Heart right ventricle (tissue), 16 donors: ENCODE measurements at places on chromosomes 5 and 9. TPM values are rescaled to one million over a fixed set of nuclear protein-coding genes. Genes with fewer than 3 reads are reported as not detected.

DNA sequence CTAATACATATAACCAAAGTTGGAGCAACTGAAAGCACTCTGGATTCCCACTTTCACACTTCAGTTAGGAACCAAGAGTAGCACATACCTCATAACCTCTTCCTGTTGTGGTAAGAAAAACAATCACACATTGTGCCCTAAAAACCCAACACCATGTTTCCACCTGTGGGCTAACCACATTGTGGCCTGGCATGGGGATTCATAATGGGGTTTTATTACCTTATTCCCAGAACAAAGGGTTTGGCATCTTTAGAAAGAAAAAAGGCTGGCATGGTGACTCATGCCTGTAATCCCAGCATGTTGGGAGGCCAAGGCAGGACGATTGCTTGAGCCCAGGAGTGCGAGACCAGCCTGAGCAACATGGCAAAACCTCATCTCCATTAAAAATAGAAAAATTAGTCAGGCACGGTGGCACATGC, 60.6 kb downstream of the HSD17B3 start:
- no peak overlapping the region for H3K4me3 ChIP-seq
- H3K4me1 ChIP-seq = no peaks in the 10 kb centered on the region
- H3K27me3 ChIP-seq = no peaks in the 10 kb centered on the region
- no peak for DNase-seq
- no peaks in the 10 kb centered on the region for H3K36me3 ChIP-seq
- no peak overlapping the region for H3K27ac ChIP-seq

Gene ADGRV1
- 0.34 TPM for total RNA-seq

- no peak overlapping the region for H3K4me3 ChIP-seq
- no peaks in the 10 kb centered on the region for H3K4me1 ChIP-seq
- DNase-seq = no peak
- H3K27ac ChIP-seq = no peak overlapping the region
- H3K36me3 ChIP-seq = no peaks in the 10 kb centered on the region
- peaks cover 27% of the 10 kb centered on the region for H3K27me3 ChIP-seq
Observed at GRCh38 chr9:133728856-133729616, 9.1 kb downstream of the SARDH start.

- H3K4me3 ChIP-seq = no peak overlapping the region
Observed at GRCh38 chr9:19918630-19919029, 129.8 kb upstream of the SLC24A2 start.

DNA sequence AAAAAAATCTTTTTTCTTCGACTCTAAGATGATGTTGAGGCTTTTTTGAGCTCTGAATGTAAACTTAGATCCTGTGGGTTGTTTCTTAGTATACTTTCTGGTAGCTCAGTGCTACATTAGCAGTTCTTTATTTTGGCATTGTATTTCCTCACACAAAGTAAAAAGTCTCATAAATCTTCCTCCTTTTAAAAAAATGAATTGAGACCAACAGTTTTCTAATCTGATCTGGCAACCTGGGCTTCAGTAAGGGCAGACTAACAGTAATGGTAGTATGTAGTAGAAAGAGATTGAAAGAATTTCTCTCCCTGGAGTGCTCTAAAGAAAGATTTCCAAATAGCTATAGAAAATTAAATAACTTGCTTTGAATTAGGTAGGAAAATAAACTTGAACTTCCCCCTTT, 31.4 kb downstream of the ZCCHC7 start:
- H3K36me3 ChIP-seq = no peaks in the 10 kb centered on the region
- no peak overlapping the region for H3K4me3 ChIP-seq
- H3K27me3 ChIP-seq = no peaks in the 10 kb centered on the region
- H3K27ac ChIP-seq = no peak overlapping the region
- DNase-seq = no peak

- no peaks in the 10 kb centered on the region for H3K27me3 ChIP-seq
- DNase-seq = no peak
- H3K36me3 ChIP-seq = peaks cover 3% of the 10 kb centered on the region
Observed at GRCh38 chr5:61551637-61552313, 219.7 kb downstream of the ZSWIM6 start.

DNA sequence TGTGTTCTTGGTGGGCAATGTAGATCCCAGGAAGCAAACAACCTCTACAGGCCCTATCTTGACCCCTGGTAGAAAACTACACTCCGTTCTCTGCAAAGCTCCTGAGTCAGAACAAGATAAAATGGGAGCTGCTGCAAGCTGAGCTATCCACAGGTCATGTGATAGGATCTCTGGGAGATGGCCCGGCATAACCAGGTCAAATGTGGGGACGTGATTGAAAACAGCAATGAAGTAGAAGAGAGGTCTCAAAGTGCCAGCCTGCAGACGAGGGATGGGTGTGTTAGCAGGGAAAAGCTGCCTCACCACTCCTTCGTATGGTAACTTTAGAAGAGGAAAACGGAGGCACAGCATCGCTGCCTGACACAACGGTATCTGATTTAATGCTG, 25.0 kb downstream of the NRG2 start:
- no peak overlapping the region for H3K27ac ChIP-seq
- peaks cover 53% of the 10 kb centered on the region for H3K4me1 ChIP-seq
- DNase-seq = no peak
- H3K4me3 ChIP-seq = no peak overlapping the region
- no peaks in the 10 kb centered on the region for H3K27me3 ChIP-seq

Gene NMUR2
- total RNA-seq = not detected

Gene WDR38
- total RNA-seq = not detected

DNA sequence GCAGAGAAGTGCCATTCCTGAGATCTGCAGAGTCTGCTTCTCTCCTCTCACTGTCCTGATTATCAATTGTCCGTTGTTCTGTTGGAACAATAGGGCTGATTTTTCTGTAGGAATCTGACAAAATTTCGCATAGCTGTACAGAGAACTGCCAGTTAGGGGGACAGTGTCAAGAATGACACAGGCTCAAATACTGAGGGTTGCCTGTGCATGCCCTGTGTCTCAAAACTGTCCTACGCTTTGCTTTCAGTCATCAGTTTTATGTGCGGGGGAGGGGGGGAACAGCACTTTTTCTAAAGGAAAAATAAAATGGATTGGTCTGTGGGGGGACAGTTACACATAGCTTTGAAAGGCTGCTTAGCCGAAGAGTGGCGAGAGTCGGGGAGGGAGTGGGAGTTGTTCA, 248.6 kb downstream of the PDZD2 start:
- DNase-seq = no peak
- H3K27me3 ChIP-seq = no peaks in the 10 kb centered on the region
- H3K36me3 ChIP-seq = no peaks in the 10 kb centered on the region
- H3K4me1 ChIP-seq = peaks cover 4% of the 10 kb centered on the region

DNA sequence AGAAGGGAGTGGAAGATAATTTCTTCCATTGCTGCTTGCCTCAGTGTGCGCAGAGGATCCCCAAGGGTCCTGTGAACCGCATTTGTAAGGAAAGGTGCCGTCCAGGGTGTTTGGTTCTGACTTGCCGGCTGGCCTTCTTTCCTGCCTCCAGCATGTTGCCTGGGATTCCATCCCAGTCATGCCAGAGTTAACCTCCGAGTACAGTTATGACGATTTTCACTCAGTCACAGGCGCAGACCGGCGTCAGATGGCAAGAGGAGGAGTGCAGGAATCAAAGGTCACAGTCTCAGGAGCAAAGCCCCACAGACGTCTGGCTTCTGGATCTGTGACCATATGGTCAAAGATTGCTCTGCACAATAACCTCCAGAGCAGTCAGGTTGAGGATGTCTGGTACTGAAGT, 5.9 kb upstream of the GADD45G start:
- no peaks in the 10 kb centered on the region for H3K27me3 ChIP-seq
- H3K27ac ChIP-seq = no peak overlapping the region
- DNase-seq = no peak
- H3K36me3 ChIP-seq = no peaks in the 10 kb centered on the region
